ENCODE measurements at places on chromosomes 4 and X.

DNA sequence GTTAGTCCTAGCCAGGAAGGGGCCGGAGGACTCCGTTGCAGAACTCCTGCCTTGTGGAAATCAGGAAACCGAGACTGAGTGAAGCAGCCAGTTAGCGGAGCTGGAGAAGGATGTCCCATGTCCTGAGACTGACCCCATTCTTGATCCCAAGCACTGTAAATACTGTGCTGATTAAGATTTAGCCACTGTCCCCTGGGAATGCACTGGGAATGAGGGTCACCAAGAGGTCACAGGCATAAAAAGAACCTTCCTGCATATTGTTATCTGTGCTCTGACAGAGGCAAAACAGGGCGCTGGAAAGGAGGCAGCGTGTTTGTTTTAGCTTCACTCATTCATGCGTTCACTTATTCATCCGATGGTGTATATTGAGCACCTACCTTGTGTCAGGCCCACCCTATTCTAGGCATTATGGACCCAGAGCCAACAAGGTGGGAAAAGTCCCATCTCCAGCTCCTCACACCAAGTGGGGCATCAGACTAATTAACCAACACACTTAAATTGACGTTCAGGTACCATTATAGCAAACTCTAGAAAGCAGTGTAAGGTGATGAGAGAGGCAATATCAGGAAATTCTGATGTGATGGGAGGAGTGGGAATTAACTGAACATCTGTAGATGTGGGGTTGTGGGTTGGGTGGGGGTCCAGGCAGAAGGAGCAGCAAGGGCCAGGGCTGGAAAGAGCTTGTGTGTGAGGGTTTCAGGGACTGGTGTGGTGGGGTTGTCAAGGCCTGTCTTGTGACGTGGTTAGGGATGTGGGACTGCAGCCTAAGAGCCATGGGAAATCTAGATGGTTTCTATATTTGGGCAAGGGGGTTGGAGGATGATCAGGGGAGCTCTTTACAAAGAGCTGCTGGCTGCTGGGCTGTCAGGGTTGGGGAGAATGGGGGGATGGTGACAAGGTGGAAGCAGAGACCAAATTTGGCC lies 10.6 kb upstream of the SLC2A9 start:
- no peak for DNase-seq

GRCh38 chrX:34546366-34546765 lies 110.7 kb downstream of the TMEM47 start:
- DNase-seq = no peak

DNA sequence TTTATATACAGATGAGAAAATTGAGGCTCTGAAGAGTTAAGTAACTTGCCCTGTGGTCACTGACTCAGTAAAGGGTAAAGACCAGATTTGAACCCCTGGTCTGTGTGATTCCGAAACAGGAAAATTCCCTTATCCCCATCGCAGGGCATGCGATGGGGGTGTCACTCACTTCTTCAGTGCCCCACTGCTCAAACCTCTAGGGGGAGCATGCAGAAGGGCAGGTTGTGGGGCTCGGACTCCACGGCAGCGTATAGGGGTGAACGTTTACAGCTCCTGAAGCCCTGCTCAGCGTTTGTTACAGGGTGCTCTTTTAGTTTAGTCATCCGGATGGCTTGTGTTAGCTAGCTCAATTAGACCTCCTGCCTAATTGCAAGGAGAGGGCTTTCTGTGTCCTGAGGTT lies 3.7 kb upstream of the EXOC1 start:
- no peak for DNase-seq

DNA sequence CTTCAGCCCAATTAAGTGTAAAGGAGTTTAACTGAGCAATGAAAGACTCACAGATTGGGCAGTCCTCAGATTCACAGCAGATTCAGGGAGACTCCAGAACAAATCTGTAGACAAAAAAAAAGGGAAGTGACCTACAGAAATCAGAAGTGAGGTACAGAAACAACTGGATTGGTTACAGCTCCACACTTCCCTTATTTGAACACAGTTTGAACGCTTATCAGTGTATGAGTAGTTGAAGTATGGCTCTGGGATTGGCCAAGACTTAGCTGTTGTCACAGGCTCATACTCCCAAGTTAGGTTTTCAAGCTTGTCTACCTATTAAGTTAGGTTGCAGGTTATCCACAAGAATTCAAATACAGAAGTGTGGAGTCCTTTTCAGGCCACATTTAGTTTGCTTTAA lies 112.4 kb upstream of the ELOVL6 start:
- DNase-seq = no peak

- no peak for DNase-seq
Measured at GRCh38 chr4:158895797-158896576, 127.2 kb downstream of the FNIP2 start.

- no peak for DNase-seq
Measured at GRCh38 chr4:111618908-111619307, 526.3 kb upstream of the FAM241A start.

GRCh38 chr4:74754218-74754617 lies 40.1 kb downstream of the BTC start:
- DNase-seq = no peak

DNA sequence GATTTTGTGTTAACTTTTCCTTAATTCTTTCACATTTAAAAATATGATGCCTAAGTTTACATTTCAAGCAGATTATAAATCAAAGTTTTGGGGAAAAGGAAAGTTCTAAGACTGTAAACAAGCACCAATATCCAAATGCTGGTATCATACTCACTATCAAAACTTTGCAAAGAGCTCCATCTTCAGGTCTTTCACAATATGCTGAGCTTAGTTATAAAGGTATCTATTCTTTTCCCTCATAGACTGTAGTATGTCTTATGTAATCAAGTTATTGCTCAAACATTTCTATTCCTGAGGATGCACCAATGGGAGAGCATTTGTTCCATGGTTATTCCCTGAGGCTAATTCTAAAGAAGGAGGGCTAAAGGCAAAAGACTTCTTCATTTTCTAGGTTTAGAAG lies 207.9 kb upstream of the FAM241A start:
- DNase-seq = peak; percentile 10

DNA sequence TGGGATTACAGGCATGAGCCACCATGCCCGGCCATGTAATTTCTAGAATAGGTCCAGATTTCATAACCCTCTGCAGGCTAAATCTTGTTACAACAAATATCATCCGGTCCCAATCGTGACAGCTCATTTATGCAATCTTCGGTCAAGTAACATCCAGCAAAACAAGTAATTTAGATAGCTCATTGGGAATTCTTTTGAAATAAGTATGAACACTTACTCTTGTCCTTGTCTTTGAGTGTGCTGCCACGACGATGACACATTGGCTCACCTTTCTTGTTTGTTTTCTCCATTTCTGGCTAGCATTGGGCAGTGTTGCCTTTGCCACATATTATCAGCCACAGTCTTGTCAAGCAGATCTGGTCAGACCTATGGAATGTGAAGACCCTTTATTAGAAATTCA lies 92.0 kb downstream of the PHEX start:
- no peak for DNase-seq

- DNase-seq = no peak
Measured at GRCh38 chrX:133908223-133908955, 77.0 kb downstream of the GPC3 start.

GRCh38 chr4:109576462-109576861 lies 16.4 kb downstream of the MCUB start:
- DNase-seq = no peak

DNA sequence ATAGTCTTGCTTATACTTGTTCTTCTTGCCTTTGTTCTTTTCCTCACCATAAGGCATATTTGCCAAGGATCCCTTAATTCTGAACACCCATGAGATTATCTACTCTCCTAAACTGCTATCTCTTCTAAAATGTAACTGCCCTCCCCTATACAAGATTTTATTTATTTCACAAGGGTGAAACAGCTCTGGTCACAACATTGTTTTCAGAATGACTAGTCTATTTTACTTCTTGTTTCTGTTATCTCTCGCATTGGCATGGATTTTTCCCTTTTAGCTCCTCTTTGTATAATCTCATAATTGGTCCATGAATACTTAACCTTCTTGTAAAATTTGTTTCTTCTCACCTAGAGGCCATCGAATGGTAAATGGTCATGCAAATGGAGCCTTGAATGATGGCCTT lies 17.2 kb upstream of the COL25A1 start:
- DNase-seq = no peak
